ENCODE measurements at places on chromosomes 3 and 15.

DNA sequence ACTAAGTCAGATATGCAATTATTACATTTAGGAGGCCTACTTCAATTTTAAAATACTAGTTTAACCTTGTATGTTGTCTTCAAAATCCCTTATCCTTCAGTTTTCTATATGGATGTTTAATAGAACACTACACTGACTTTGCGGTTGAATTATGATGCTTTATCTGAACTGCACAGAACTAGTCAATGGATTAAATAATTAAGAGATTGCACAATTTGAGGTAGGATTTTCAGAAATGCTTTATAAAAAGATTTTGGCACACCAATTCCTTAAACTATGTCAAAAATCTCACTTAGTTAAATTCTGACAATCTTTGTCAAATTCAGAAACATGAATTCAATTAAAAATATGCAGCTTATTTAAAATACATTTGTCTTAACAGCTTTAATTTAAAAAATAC lies 28.1 kb downstream of the ATOSA start:
- no peak for DNase-seq

- DNase-seq, result no peak
Observed at GRCh38 chr3:18423401-18424212, 1.5 kb downstream of the SATB1 start.

- no peak for DNase-seq
Observed at GRCh38 chr3:67402873-67403272, 251.5 kb downstream of the SUCLG2 start.

DNA sequence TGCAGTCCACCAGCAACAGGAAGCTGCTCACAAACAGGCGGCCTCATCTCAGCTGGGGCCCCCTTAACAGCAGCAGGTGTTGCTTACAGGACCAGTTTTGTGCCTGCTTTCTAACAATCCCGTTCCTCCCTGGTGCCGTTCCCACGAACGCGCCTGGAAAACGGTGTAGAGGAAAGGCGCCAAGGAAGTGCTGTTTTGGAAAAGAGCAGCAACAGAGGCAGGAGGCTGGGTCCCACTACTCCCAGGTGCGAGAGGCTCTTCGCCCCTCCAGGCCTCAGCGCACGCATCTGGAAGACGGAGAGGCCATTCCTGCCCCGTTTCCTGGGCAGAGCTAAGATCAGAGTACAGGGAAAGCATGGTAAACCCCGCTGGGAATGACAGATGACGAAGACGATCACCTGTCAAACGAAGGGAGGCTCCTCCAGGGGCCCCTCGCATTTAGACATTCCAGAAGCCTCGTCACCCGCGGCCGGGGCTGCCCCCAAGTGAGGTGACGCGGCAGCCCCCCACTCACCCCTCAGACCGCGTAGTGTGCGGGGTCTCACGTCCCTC lies 603 bp downstream of the SCAPER start:
- DNase-seq, result peak; percentile 47

DNA sequence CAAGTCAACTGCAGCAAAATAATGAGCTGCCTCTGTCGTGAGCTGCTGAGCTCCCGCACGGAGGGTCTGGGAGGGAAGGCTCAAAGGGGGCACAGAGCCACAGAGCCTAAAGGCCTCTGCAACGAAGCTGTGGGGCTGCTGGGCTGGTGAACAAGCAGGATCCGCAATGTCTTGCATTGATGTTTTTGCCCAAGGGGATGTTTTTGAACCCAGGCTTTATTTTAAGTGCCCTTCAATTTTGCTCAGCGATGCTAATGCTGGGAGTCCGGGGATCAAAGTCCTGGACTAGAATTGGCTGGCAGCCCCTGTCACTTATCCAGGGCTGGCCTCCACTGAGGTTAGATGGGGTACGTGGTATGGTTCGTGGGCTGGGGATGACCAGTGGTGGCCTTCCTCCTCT lies 240.0 kb downstream of the VPS13C start:
- no peak for DNase-seq
